ENCODE measurements at places on chromosomes 3 and 15.

- no peaks in the 10 kb centered on the region for H3K27me3 ChIP-seq
- H3K4me3 ChIP-seq = no peak overlapping the region
- H3K27ac ChIP-seq = no peak overlapping the region
Observed at GRCh38 chr3:24972491-24972890, 455.6 kb upstream of the RARB start.

DNA sequence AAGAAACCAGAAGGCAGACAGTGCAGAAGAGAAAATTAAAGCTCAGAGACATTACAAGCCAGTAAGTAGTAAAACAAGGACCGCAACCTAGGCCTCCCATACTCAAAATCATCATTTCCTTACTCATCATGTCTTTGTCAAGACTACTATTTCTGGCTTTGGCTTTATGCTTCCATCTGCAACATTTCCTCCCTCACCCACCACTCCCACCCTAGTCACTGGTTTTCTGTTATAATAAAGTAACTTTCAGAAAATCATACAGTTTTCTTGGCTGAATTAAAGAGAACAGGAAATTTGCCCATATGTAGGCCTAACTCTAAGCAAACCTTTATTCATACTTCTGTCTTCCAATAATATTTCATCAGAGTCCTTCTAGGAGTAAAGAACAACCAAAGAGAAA lies 247.6 kb upstream of the RORA start:
- H3K4me1 ChIP-seq = no peaks in the 10 kb centered on the region
- no peak overlapping the region for H3K4me3 ChIP-seq
- no peaks in the 10 kb centered on the region for H3K27me3 ChIP-seq
- H3K27ac ChIP-seq = no peak overlapping the region
- DNase-seq = no peak

DNA sequence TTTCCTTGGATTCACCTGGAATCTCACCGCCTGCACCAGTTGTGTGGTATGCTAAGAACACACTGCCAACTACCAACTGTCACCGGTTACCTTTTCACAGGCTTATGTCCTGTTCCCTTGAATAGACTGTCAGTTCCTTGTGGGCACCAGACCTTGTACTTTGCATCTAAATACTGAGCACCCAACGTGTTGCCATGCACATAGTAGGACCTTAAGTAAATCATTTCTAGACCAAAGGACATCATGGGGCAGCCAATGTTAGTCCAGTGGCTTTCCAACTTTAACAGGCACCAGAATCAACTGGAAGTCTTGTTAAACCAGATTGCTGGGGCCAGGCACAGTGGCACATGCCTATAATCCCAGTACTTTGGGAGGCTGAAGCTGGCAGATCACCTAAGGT lies 1.2 kb upstream of the RPAP1 start:
- no peak overlapping the region for H3K27ac ChIP-seq
- no peaks in the 10 kb centered on the region for H3K36me3 ChIP-seq
- no peaks in the 10 kb centered on the region for H3K27me3 ChIP-seq
- H3K4me3 ChIP-seq = no peak overlapping the region
- no peak for DNase-seq

DNA sequence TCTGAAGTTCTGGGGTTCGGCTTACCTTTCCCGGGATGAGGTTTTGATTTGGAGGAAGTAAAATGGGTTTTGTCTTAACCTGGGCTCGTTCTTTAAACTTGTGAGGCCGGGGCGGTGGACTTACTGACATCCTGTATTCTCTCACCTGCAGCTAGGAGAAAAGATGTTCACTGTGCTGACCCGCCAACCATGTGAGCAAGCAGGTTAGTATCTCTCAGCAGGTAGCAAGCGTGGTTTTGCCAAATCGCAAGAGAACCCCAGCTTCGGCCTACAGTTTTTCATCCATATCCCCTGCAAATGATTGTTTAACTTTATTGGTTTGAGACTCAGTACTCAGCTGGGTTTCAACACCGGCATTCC lies 891 bp downstream of the ENTPD3 start:
- no peak for DNase-seq
- no peaks in the 10 kb centered on the region for H3K36me3 ChIP-seq
- no peak overlapping the region for H3K27ac ChIP-seq
- H3K27me3 ChIP-seq = peaks cover 13% of the 10 kb centered on the region

- no peak overlapping the region for H3K4me3 ChIP-seq
- DNase-seq = no peak
- H3K36me3 ChIP-seq = no peaks in the 10 kb centered on the region
- no peak overlapping the region for H3K27ac ChIP-seq
- no peaks in the 10 kb centered on the region for H3K27me3 ChIP-seq
Observed at GRCh38 chr3:151900460-151900859, 27.0 kb downstream of the SUCNR1 start.

- peak overlapping the region; percentile 23 for H3K4me3 ChIP-seq
- peaks cover 24% of the 10 kb centered on the region for H3K27me3 ChIP-seq
- H3K27ac ChIP-seq = peak overlapping the region; percentile 43
- peaks cover 12% of the 10 kb centered on the region for H3K4me1 ChIP-seq
Observed at GRCh38 chr15:82680200-82681102, 29.2 kb downstream of the AP3B2 start.

DNA sequence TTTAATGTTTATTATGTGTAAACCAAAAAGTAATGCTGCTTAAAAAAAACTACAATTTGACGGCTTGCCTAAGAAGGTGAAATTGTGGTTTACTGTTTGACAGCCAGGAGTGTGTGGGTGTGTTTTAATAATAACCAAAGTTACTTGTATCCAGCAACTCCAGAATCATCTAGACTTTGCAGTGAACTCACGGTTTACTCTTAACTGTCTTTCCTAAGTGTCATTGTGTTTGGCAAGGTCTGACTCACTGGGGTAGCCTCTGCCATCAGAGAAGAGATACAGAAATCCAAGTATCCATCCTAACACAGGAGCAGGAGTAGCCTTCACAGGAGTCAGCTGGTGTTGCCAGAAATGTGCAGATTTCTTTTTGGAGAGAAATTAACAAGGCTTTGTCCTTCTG lies 151.1 kb downstream of the CTNNB1 start:
- DNase-seq = peak; percentile 18
- H3K4me3 ChIP-seq = no peak overlapping the region
- no peak overlapping the region for H3K27ac ChIP-seq
- H3K27me3 ChIP-seq = no peaks in the 10 kb centered on the region

- H3K27me3 ChIP-seq = no peaks in the 10 kb centered on the region
- H3K4me1 ChIP-seq = peaks cover 5% of the 10 kb centered on the region
- H3K27ac ChIP-seq = no peak overlapping the region
- H3K4me3 ChIP-seq = no peak overlapping the region
Observed at GRCh38 chr15:82890338-82890994, 62.1 kb downstream of the HOMER2 start.

GRCh38 chr15:45377609-45378148 lies 665 bp downstream of the GATM start:
- no peaks in the 10 kb centered on the region for H3K27me3 ChIP-seq
- H3K4me1 ChIP-seq = peaks cover 29% of the 10 kb centered on the region
- DNase-seq = peak; percentile 20
- H3K36me3 ChIP-seq = no peaks in the 10 kb centered on the region
- peak overlapping the region; percentile 76 for H3K4me3 ChIP-seq
- no peak overlapping the region for H3K27ac ChIP-seq

- peaks cover 9% of the 10 kb centered on the region for H3K36me3 ChIP-seq
- peak overlapping the region; percentile 73 for H3K4me3 ChIP-seq
- no peak overlapping the region for H3K27ac ChIP-seq
- H3K4me1 ChIP-seq = peaks cover 7% of the 10 kb centered on the region
- no peaks in the 10 kb centered on the region for H3K27me3 ChIP-seq
- peak; percentile 29 for DNase-seq
Observed at GRCh38 chr3:52317208-52318000, 1.3 kb downstream of the DNAH1 start.

DNA sequence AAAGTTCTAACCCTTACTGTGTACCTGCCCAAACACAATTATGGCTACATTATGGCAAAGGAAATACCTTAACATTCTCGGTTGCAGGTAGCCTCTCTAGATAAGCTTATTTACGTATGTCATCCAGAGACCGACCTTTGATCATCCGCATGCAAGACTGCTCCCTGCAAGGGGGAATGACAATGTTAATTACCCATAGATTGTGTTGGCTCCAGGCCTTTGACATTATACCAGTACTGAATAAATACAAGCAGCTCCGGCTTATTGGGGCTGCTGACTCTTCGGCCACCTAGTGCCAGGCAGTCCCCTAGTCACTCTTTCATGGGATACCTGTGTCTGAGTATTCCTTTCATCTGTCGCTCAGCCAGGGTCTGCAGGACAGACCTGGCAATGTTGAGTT lies 223.5 kb downstream of the DTWD1 start:
- H3K36me3 ChIP-seq = peaks cover 65% of the 10 kb centered on the region
- no peaks in the 10 kb centered on the region for H3K27me3 ChIP-seq
- no peak overlapping the region for H3K27ac ChIP-seq
- H3K4me3 ChIP-seq = no peak overlapping the region

DNA sequence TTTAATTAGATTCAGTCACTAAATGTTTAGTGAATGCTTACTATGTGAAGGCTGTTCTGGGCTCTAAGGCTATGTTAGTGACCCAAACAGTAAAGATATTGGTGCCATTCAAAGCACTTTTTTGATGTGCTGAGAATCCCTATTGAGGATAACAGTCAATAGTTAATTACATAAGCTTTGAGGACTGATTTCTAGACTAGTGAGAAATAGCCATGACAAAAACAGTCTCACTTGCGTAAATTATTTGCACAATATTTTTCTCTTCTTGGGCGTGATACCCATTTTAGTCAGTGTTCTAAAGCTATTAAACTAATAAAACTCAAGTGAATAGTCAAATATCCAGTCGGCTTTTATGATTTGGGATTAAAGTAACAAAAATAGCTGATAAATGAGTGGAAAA lies 74.6 kb downstream of the UBE2E2 start:
- no peak overlapping the region for H3K27ac ChIP-seq
- no peaks in the 10 kb centered on the region for H3K4me1 ChIP-seq
- DNase-seq = no peak

Measured in common myeloid progenitor, CD34-positive (primary cell).